ENCODE measurements at places on chromosomes 5 and 9. TPM values are rescaled to one million over a fixed set of nuclear protein-coding genes. Genes with fewer than 3 reads are reported as not detected.

UBAC1 gene
- 35.2 TPM for total RNA-seq

MCTP1 gene
- 63.1 TPM for total RNA-seq

SPATA31A3 gene
- not detected for total RNA-seq

SUSD3 gene
- 6.6 TPM for total RNA-seq

DPYSL3 gene
- total RNA-seq = 81.2 TPM

EIF4E1B gene
- not detected for total RNA-seq

SH3RF2 gene
- 3.0 TPM for total RNA-seq

- DNase-seq = no peak
Observed at GRCh38 chr5:10555277-10555684, 8.6 kb upstream of the ANKRD33B start.

GRCh38 chr5:24347158-24347557 lies 297.6 kb downstream of the CDH10 start:
- no peak for DNase-seq

DNA sequence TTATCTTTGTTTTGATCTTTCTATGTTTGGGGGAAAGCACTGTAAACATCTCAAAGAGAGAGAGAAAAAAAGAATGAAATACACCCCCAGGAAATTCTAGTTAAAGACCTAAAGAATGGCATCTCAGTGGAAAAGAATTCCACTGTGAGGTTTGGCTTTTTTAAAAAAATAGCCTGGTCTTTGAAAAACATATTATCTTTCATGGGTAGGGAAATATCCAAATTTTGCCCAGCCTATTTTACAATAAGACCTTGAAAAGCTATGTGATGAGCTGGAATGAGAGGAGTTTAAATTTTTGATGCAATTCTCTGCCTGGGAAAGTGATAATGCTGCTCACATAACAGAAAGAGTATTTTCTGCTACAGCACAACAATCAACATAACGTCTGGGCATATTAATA lies 348.1 kb upstream of the WWC1 start:
- no peak for DNase-seq

DNA sequence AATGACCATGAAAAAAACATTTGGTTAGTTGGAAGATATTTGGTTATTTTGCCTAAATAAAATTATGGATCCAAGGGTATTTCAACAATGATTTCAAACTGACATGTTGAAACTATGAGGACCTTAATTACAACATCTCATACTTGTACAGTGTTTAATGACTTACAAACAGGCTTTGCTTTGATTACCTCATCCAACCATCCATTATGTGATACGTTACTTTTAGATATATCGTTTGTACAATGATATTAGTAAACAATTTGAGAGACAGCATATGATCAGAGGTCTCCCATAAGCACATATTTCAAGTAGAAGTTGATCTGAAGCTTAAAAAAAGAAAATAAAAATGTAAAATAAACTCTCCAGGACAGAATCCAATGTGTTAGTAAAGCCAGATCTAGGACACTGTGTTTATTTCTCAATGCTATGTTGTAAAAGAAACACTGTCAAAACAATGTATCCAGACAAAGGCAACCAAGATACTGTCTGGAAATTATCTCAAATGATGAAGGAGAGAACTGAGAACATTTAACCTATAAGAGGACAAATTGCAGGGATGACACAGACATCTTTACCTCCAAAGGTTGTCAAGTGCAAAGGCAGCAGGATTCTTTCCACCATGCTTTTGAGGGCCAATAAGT lies 116.0 kb upstream of the TARS1 start:
- DNase-seq = no peak

DNA sequence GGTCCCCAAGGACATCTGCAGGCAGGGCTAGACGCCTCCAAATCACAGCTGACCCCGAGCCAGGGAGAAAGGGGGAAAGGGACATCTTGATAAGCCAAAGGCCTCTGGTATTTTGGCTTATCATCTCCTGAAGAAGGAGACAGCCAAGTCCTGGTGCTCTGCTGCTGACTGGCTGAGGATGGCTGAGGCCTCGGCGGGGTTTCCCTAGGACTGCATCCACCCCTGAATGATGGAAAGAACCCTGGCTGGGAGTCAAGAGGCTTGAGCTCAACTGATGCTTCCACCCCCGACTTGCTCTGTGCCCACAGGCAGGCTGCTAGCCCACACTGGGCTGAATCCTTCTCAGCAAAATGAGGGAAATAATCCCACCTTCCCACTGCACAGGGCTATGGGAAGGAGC lies 30.9 kb upstream of the HRH2 start:
- no peak for DNase-seq

DNA sequence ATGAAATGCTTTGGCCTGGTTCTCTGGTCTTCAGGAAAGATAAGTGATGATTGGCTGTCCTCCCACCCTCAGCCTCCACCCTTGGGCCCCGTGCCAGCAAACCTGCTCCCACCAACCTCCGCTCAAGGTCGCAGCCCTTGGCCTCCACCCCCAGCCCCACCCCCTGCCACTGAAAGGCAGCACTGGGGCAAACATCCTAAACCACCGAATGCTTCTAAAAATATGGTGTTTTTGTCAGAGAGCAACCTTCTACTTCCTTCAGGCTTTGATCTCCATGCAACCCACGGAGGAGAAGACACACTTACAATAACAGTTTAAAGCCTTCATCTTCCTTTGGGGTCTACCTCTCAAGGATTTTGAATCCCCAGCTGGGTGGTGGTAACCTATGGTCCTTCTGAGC lies 24.0 kb upstream of the TCF7 start:
- no peak for DNase-seq

GRCh38 chr9:109889456-109889855 lies 109.5 kb downstream of the PALM2AKAP2 start:
- DNase-seq = no peak

GRCh38 chr5:67319935-67320725 lies 123.5 kb upstream of the CD180 start:
- no peak for DNase-seq

DNA sequence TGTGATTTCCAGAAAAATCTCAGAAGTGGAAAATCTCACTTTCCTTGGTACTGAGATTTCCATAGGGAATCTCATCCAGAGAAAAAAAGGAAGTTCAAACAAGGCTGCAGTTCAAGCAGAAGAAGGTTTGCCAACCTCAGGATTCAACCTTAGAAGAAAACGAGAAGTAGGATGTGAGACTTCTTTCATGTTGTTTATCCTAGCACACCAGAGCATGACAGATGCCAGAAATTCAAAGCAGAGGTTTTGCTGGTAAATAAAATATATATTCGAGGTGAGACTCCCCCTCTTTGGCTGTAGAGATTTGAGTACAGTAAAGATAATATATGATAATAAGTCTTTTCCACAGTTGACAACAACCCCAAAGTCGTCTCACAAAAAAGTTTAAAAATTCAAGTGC lies 116.9 kb upstream of the SMC2 start:
- DNase-seq = no peak

GRCh38 chr5:154179846-154180710 lies 10.5 kb upstream of the GALNT10 start:
- DNase-seq = no peak

- no peak for DNase-seq
Observed at GRCh38 chr9:89980600-89980999, 375.8 kb downstream of the GADD45G start.

GRCh38 chr5:148626081-148626613 lies 28.2 kb downstream of the HTR4 start:
- DNase-seq = no peak

- peak; percentile 69 for DNase-seq
Observed at GRCh38 chr9:15509931-15510788, 610 bp downstream of the PSIP1 start.

DNA sequence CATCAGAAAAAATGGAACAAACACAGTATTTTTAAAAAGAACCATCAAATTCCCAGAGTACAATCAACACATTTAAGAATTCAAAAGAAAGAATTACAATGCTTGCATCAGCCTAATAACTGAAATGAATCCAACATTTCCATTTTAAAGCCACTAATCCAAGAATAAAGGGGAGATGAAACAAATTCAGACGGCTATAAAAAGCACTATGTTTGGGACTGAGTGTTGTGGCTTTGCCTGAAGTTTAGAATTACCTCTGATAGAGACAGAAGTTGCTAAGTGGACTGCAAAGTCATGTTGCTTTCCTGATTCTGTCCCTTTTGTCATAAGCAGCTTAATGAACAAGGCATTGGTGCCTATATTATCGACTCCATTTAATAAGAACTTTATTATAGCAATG lies 135.4 kb upstream of the RGMB start:
- DNase-seq = no peak

GRCh38 chr9:89801742-89802670 lies 197.2 kb downstream of the GADD45G start:
- no peak for DNase-seq

GRCh38 chr9:69380811-69381210 lies 55.8 kb downstream of the ENTREP1 start:
- DNase-seq = no peak

DNA sequence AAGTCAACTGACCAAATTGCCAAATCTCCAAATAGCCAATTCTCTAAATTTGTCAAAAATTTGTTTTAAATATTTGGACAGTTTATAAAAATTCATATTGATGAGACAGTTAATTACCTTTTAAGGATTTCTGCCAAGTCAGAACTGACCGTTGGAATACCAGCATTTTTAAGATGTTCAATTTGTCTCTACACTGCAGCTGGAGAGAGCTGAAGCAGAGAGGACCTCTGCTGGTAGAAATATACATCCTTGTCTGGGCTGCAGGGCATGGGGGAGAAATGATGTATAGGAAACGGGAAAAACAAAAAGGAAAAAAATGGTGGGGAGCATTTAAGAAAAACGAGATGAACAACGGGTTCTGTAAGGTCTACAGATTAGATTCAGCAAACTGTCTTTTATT lies 16.8 kb downstream of the NR6A1 start:
- no peak for DNase-seq

DNA sequence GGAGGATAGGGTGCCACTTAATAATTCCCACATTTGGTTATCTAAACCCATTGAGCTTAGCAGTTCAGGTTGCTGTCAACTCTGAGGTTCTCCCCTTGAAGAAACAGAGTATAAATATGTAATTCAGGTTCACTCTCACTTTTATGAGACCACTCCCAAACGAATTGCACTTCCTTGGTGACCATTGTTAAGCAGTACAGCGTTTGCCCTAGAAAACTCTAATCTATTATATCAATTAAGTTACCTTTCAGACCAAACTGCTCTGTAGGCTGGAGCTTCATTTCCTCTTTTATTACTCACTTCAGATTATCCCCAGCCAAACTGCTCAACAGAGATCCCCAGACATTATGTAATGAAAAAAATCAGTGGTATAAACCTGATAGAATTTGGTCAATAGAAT lies 1317.0 kb upstream of the ACO1 start:
- DNase-seq = no peak

GRCh38 chr9:114250235-114250568 lies 72.7 kb upstream of the ORM1 start:
- peak; percentile 81 for DNase-seq

DNA sequence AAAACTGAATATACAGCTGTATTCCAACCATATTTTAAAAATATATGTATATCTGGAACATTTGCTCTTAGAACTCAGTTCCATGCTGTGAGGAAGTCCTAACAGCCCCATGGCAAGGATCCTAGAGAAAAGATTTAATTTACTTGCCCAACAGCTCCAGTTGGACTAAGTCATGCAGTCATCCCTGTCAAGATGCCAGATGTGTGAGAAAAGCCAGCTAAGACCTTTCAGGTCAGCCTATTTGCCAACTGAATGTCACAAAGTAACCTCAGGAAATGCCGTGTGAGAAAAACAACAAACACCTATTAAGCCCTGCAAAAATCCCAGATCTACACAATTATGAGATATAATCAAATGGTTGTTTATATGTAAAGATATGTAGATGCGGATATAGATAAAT lies 416.3 kb downstream of the NR2F1-AS1 start:
- DNase-seq = no peak

- no peak for DNase-seq
Observed at GRCh38 chr9:116165912-116166311, 12.3 kb downstream of the PAPPA start.

DNA sequence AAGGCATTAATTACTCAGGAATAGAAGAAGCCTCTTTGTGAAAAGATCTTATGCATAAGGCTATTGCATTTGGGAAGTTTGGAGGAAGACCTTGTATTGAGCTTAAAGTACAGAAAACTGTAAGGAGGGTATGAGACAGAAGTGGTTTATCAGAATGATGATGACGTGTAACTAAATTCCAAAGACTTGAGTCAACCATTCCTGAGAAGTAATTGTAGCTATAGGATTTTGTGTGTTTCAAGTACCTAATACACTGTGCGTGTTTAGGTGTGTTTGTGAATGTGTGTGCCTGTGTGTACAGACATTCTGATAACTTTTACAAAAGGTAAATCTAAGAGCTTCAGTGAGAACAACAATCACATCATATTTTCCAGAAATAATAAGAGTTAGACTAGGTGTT lies 46.5 kb upstream of the IRX2 start:
- no peak for DNase-seq

DNA sequence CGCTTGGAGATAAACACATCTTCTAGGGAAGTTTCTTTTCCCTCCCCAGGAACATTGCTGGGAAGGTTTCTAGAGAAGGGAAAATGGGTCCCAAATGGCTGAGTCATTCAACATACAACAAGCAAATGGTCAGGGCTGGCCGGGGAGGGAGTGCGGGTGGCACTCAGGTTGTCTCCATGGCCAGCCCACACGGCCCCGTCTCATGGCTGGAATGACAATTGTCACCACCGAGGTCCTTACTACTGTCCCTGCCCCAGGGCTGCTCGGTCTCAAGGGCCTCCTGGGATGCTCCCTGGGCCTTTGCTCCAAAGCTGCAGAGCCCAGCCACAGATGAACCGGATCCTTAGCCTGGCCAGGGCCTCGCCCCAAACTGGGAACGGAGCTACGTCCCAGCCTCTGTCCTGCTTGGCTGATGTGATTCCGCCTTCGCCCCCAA lies 121.9 kb downstream of the FGF18 start:
- no peak for DNase-seq
